ENCODE measurements at places on chromosomes 16 and 17.

DNA sequence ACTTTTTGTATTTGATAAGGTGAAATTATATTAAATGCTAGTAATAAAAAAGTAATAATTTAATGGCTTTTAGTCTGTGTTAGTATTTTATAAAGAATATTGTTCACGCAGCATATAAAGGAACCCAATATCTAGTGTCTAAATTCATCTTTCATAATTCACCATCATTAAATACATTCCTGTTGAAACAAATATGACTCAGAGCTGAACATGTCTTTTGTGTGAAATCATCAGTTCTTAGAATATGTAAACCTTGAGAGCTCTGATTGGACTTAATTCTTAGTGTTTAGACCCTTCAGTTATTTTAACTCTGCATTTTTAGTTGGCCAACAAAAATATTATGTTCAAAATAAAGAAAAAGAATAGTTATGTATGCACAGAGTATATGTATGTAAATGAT, 71.8 kb downstream of the ABHD15 start:
- DNase-seq, result no peak

DNA sequence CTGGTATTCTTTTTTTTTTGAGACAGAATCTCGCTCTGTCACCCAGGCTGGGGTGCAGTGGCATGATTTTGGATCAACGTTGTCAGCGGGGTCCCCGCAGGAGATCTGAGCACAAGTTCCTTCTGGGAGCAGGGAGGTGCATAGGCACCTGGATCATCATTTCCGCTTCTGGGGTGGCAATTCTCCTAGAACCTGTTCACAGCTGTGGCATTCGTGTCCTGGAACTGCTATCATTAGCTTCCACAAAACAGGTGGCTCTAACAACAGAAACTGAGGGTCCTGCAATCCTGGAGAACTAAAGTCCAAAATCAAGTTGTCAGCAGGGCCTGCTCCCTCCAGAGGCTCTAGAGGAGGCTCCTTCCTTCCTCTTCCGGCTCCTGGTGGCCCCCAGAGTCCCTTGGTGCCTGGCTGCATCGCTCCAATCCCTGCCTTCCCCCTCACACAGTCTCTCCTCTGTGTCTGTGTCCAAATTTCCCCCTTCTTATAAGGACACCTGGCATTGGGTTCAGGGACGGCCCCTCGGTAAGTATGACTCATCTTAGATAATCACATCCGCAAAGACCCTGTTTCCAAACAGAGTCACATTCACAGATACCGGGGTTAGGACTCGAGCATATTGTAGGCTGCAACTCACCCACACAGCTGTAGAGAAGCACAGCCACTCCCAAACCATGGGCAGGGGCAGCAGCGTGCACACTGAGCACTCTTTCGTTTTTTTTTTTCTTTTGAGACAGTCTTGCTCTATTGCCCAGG, 43.5 kb upstream of the KLHDC4 start:
- no peak for DNase-seq

DNA sequence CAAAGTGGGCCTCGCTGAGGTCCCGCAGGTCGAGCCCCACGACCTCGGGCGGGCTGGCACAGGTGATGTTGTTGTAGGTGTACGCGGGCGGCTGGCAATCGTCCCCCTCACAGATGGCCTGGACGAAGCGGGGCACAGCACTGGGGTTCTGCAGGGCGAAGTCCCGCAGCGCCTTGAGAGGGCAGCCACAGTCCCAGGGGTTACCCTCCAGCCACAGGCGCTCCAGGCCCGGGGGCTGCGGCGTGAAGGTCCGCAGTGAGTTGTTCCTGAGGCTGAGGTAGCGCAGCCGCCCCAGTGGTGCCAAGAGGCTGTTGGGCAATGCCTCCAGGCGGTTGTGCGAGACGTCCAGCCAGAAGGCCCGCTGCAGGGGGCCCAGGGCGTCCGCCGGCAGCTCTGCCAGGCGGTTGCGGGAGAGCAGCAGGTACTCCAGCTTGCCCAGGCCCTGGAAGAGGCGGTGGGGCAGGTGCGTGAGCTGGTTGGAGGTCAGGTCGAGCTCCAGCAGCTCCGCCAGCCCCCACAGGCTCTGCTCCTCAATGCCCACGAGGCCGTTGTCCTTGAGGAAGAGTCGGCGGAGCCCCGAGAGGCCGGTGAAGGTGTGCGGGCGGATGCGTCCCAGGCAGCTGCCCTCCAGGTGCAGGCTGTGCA, 2.8 kb downstream of the IGFALS start:
- no peak for DNase-seq

- peak; percentile 88 for DNase-seq
Observed at GRCh38 chr17:29111816-29112499, 68.2 kb downstream of the MYO18A start.

DNA sequence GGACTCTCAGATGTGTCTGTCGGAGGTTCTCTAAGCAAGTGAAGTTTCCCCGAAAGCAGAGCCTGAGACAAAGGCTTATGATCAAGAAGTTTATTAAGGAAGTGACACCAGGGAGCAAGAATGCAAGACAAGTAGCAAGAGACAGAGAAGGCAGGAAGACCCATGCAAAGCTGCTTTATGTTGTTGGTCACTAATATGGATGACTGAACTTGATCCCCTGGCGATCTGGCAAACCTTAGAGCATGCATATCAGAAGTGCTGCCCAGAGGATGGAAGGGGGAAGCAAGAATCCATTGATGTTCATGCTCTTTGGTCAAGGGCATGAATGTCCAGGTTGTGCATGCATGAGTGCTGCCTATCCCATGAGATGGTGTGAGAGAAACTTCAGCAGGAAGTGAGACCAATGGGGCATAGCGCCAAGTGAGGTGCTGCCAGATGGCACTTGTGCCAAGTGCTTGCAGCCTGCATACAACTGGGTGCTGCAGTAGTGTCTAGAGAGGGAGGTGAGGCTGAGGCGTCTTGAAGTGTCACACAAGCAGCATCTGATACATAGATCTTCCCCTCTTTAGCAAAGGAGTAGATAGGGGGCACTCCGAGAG, 176.5 kb downstream of the SALL1 start:
- DNase-seq, result no peak

DNA sequence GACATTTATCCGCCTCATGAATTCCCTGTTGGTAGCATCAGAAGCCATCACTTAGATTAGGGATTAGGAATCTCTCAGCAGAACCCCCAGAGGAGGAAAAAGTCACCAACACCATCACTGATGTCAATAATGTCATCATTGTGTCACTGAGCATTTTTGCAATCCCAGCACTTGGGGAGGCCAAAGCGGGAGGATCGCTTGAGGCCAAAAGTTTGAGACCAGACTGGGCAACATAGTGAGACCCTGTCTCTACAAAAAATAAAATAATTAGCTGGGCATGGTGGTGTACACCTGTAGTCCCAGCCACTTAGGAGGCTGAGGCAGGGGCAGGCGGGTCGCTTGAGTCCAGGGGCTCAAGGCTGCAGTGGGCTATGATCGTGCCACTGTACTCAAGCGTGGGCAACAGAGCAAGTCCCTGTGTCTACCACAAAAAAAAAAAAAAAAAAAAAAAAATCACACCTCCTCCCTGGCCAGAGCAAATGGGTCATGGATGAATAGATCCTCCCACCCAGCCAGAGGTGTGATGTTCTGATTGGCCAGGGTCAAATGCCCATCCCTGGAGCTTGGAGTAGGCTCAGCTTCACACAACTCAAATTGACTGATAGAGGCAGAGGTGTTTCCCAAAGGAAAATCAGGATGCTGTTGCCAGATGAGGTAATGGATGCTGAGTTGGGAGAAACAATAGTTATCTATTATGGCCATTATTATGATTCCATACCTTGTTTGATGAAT, 31.6 kb downstream of the VWA3A start:
- DNase-seq, result no peak

GRCh38 chr17:80836971-80837481, 154.6 kb upstream of the CHMP6 start:
- DNase-seq, result no peak

DNA sequence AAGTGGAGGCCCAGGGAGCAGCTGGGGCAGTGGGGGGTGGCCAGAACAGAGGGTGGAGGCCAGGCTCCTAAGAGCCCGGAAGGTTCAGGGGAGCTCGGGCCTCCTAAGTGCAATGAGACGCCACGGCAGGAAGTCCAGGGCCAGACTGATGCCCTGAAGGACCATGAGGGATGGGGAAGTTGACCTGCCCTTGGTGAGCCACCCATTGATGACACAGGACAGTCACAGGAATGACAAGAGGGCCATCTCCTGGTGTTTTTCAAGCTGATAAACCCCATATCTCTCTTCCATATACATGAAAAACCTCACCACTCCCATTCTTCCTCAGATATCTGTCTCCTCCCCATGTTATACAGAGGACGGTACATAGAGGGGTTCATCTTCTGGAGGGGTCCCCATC, 5.8 kb upstream of the MRPL58 start:
- DNase-seq, result no peak

DNA sequence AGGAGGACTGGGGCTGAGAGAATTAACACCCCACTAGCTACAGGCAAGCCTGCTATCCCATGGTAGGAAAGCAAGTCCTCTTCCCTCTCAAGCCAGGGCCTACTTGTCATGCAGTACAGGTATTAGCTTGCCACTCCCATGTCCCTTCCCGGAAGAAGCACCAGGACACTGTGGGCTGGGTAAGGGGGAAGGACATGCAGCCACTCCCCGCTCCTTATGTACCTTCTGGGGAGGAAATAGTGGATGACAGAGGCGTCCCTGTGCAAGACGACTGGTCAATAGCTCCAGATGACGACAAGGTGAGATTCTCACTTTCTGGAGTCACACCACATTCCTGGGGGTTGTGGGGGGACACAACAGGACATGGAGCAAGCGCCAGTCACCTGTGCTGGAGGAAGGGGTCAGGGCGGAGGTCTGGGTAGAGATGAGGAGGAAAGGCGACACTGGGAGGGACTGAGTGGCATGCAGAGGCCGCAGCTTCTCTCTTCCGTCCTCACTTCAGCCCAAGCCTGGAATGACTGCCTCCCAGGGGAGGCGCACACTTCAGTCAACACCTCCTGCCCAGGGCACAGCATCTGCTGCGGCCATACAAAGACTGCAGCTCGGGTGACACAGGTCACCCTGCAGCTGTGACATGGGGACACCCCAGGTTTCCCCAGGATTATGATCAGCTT, 15.1 kb upstream of the FOXJ1 start:
- no peak for DNase-seq

DNA sequence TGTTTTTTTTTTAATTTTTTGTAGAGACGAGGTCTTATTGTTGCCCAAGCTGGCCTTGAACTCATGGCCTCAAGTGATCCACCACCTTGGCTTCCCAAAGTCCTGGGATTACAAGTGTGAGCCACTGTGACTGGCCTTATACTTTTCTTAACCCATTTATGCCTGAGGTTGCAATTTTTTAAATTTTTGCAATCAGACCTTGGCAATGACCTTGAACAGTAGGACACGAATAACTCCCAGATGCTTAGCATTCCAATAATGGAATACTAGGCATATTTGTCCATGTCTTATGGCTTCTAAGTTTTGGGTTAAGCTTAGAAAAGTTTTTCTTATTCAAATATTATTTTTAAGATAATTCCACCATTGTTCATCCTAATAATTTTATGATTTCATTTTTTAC, 28.3 kb upstream of the TMEM97 start:
- DNase-seq, result no peak

- DNase-seq, result no peak
Observed at GRCh38 chr16:51553314-51553713, 402.2 kb upstream of the SALL1 start.

- DNase-seq, result no peak
Observed at GRCh38 chr17:75845058-75845711, 981 bp upstream of the UNC13D start.

DNA sequence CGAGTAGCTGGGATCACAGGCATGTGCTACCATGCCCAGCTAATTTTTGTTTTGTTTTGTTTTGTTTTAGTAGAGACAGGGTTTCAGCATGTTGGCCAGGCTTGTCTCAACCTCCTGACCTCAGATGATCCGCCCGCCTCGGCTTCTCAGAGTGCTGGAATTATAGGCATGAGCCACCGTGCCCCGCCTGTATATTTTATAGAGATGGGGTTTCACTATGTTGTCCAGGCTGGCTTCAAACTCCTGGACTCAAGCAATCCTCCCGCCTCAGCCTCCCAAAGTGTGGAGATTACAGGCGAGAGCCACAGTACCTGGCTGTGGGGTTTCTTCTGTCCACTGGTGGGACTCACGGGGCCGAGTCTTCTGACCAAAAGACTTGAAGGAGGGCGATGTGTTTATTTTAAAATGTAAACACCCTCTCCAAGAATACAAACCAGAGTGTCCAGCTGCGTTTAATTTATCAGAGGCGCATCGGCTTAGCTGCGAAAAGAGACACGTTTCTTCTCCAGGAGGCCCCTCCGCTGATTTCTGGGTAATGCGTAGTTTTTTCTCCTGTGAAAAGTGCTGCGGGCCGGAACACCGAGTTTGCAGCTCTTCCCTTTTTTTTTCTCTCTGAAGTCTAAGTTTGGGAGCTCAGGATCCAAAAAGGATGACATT, 86.9 kb upstream of the CIBAR2 start:
- no peak for DNase-seq

DNA sequence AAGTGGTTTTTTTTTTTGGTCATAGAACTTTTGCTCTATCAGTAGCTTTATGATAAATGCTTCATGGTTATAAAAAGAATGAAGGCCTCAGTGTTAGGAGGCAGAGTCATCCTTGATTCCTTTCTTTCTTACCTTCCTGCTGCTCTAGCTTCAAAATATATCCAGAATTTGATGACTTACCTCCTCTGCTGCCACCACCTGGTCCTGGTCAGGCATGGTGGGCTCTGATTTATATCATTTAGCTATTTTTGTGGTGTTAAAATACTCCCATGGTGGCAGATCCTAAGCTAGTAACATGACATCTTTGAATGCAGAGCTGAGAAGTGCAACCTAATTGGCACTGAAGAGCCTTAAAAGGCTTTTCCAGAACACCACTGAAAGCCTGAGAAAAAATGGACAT, 508.8 kb upstream of the CDH8 start:
- no peak for DNase-seq

DNA sequence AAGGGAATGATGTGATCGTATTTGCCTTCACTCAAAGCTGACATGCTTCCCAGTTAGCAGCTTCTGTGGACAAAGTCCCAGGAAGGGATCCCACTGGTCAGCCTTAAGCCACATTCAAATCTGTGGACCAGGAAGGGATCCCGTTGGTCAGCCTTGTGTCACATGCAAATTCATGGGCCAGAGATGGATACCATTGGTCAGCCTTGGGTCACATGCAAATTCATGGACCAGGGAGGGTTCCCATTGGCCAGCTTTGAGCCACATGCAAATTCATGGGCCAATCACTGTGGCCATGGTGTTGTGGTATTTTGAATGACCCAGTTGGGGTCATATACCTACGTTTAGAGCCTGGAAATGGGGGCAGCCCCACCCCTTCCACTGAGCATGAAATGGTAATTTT, 201.6 kb downstream of the HS3ST4 start:
- no peak for DNase-seq

GRCh38 chr17:81493198-81494038, 19.2 kb downstream of the ACTG1 start:
- DNase-seq, result no peak

GRCh38 chr17:45098869-45099616, 33.3 kb downstream of the PLCD3 start:
- peak; percentile 85 for DNase-seq

DNA sequence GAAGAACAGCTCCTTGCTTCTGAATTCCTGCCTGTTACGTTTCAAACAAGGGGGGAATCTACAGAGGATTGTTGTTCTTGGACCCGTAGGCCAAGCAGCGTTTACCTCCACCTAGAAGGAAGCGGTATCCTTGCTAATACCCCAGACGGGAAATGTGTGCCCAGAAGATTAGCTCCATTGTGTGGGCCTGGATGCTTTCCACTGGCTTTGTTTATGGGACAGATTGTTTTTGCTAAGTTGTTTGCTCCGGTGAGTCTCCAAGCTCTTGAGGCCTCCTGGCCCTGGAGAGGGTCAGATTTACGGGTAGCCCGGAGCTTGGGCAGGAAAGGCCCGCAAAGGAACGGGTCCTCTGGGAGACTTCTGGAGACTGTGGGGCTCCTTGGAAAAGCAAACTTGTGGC, 28.4 kb upstream of the MRTFB start:
- DNase-seq, result no peak

Measured in right hindlimb (tissue), 1 donor.